Suprapubic skin (tissue), 4 donors: ENCODE measurements at places on chromosomes 12 and 14. TPM values are rescaled to one million over a fixed set of nuclear protein-coding genes. Genes with fewer than 3 reads are reported as not detected.

The LRRC10 gene
- total RNA-seq = not detected

The RASSF8 gene
- 5.6 TPM for total RNA-seq

The RD3L gene
- not detected for total RNA-seq

The PARPBP gene
- total RNA-seq = 2.8 TPM

The CCDC177 gene
- total RNA-seq = 0.13 TPM

The PTHLH gene
- total RNA-seq = not detected

The TBX5 gene
- total RNA-seq = 2.1 TPM
